ENCODE measurements at places on chromosomes 6 and 20.

DNA sequence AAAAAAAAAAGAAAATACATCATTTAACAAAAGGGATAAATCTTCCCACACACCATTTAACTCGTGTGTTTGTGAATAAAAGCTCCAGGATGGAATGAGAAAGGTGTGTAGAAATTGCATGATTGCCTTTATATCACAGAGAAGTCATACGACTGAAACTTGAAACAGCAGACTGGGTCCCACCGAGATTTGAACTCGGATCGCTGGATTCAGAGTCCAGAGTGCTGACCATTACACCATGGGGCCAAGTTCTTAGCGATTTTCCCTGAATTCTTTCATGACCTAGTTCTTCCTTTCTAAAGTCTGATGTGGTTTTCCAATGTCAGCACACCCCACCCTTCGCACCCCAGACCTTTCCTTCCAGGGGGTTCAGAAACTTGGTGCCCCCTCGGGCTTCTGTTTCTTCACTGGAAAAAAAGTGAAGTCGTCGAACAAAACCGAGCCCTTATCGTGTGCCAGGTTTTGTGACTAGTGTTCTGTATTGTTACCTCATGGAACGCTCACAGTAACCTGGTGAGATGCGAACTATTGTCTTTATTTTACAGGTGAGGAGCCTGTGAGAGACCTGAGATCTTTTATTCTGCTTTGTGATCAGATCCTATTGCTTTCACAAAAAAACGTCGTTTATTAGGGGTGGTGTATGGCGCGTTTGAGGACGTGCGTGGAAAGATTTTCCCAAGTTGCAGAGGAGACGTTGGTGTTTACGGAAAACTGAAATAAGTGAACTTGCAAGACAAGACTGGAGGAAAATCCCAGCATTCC, 120.8 kb downstream of the OR2B2 start:
- H3K27ac ChIP-seq, result no peak overlapping the region
- no peaks in the 10 kb centered on the region for H3K27me3 ChIP-seq
- H3K4me1 ChIP-seq, result no peaks in the 10 kb centered on the region
- H3K4me3 ChIP-seq, result peak overlapping the region; percentile 65
- no peaks in the 10 kb centered on the region for H3K36me3 ChIP-seq

GRCh38 chr6:89669002-89669401, 30.5 kb upstream of the LYRM2 start:
- H3K36me3 ChIP-seq, result peaks cover 88% of the 10 kb centered on the region
- peaks cover 15% of the 10 kb centered on the region for H3K4me1 ChIP-seq
- no peak for DNase-seq
- no peak overlapping the region for H3K27ac ChIP-seq
- no peak overlapping the region for H3K4me3 ChIP-seq
- no peaks in the 10 kb centered on the region for H3K27me3 ChIP-seq

GRCh38 chr20:46022411-46023147, 6.4 kb upstream of the SLC12A5 start:
- H3K36me3 ChIP-seq, result no peaks in the 10 kb centered on the region
- H3K4me1 ChIP-seq, result peaks cover 13% of the 10 kb centered on the region
- H3K27me3 ChIP-seq, result peaks cover 9% of the 10 kb centered on the region
- no peak overlapping the region for H3K27ac ChIP-seq

GRCh38 chr6:1840491-1841121, 230.9 kb downstream of the FOXC1 start:
- peak overlapping the region; percentile 18 for H3K27ac ChIP-seq
- H3K4me1 ChIP-seq, result peaks cover 9% of the 10 kb centered on the region
- no peaks in the 10 kb centered on the region for H3K27me3 ChIP-seq
- no peaks in the 10 kb centered on the region for H3K36me3 ChIP-seq
- H3K4me3 ChIP-seq, result no peak overlapping the region
- no peak for DNase-seq

- H3K27ac ChIP-seq, result no peak overlapping the region
- no peak for DNase-seq
- no peaks in the 10 kb centered on the region for H3K4me1 ChIP-seq
- no peaks in the 10 kb centered on the region for H3K36me3 ChIP-seq
- no peaks in the 10 kb centered on the region for H3K27me3 ChIP-seq
- H3K4me3 ChIP-seq, result no peak overlapping the region
Observed at GRCh38 chr6:168860987-168861386, 392.7 kb downstream of the THBS2 start.

- no peak for DNase-seq
- no peaks in the 10 kb centered on the region for H3K27me3 ChIP-seq
- H3K36me3 ChIP-seq, result no peaks in the 10 kb centered on the region
- no peak overlapping the region for H3K27ac ChIP-seq
- H3K4me1 ChIP-seq, result no peaks in the 10 kb centered on the region
- H3K4me3 ChIP-seq, result no peak overlapping the region
Observed at GRCh38 chr20:52349806-52350205, 158.2 kb upstream of the ZFP64 start.

- no peaks in the 10 kb centered on the region for H3K27me3 ChIP-seq
- H3K36me3 ChIP-seq, result no peaks in the 10 kb centered on the region
- no peak overlapping the region for H3K27ac ChIP-seq
- DNase-seq, result no peak
- no peak overlapping the region for H3K4me3 ChIP-seq
Observed at GRCh38 chr6:69848552-69848951, 17.8 kb upstream of the COL19A1 start.

DNA sequence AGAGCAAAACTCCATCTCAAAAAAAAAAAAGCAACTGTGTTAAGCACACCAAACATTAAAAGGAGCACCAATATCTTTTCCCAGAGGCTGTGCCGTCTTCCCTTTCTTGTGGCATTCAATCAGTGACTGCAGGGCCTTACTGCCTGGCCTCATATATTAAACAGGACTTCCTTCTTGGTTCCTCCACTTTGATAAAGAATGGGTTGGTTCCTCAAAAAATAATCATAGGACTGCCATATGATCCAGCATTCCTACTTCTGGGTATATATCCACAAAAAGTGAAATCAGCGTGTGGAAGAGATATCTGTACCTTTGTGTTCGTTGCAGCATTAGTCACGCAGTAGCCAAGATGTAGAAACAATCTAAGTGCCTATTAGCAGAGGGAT, 40.3 kb upstream of the GFOD1 start:
- H3K4me3 ChIP-seq, result no peak overlapping the region
- peaks cover 34% of the 10 kb centered on the region for H3K4me1 ChIP-seq
- H3K27ac ChIP-seq, result peak overlapping the region; percentile 77
- DNase-seq, result no peak
- no peaks in the 10 kb centered on the region for H3K36me3 ChIP-seq
- no peaks in the 10 kb centered on the region for H3K27me3 ChIP-seq

GRCh38 chr6:7215131-7215530, 97.9 kb downstream of the SSR1 start:
- no peak overlapping the region for H3K4me3 ChIP-seq
- peaks cover 51% of the 10 kb centered on the region for H3K36me3 ChIP-seq
- H3K27me3 ChIP-seq, result no peaks in the 10 kb centered on the region
- H3K27ac ChIP-seq, result no peak overlapping the region
- H3K4me1 ChIP-seq, result peaks cover 40% of the 10 kb centered on the region

DNA sequence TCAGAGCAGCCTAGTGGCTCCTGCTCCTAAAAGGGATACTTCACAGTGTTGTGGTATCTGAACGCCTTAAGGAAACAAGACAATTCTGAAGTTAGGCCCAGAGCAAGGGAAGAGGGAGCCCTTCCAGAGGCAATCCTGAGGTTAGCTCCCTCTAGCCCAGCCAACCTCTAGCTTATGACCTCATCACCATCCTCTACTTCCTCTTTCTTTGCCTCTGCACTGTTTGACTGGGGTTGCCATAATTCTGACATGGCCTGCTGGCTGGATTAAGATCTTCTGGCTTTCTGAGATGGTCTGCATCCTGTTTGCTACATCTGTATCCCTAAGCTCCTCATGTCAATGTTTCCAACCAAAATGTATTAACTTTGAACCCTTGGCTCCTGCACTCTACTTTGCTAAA, 23.3 kb upstream of the BMP2 start:
- peaks cover 3% of the 10 kb centered on the region for H3K4me1 ChIP-seq
- no peaks in the 10 kb centered on the region for H3K36me3 ChIP-seq
- H3K27ac ChIP-seq, result no peak overlapping the region
- no peak overlapping the region for H3K4me3 ChIP-seq
- DNase-seq, result no peak
- H3K27me3 ChIP-seq, result no peaks in the 10 kb centered on the region

DNA sequence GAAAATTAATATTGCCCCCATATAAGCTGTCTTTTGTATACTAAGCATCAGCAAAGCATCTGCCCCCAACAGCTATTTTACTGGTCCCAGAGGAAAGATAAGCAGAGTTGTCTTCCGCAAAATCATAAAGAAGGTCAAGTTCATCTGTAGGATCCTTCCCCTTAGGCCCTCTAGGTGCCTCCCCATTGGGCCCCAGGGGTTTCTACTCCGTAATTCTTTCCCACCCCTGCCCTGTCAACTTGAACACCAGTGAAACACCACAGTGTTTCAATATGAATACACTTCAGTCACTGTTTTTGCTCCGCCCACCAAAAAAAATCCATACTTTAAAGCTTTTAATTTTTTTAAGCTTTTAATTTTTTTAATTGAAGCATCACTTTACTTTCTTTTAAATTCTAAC, 159.2 kb downstream of the ATXN1 start:
- H3K36me3 ChIP-seq, result peaks cover 2% of the 10 kb centered on the region
- no peaks in the 10 kb centered on the region for H3K27me3 ChIP-seq
- H3K27ac ChIP-seq, result no peak overlapping the region
- H3K4me3 ChIP-seq, result no peak overlapping the region

GRCh38 chr20:52493171-52493721, 301.7 kb upstream of the ZFP64 start:
- no peak overlapping the region for H3K27ac ChIP-seq
- DNase-seq, result no peak
- H3K36me3 ChIP-seq, result no peaks in the 10 kb centered on the region
- no peaks in the 10 kb centered on the region for H3K27me3 ChIP-seq

GRCh38 chr20:47789081-47789763, 3.9 kb upstream of the SULF2 start:
- H3K36me3 ChIP-seq, result no peaks in the 10 kb centered on the region
- H3K4me3 ChIP-seq, result no peak overlapping the region
- no peaks in the 10 kb centered on the region for H3K27me3 ChIP-seq
- H3K4me1 ChIP-seq, result peaks cover 10% of the 10 kb centered on the region
- H3K27ac ChIP-seq, result no peak overlapping the region
- peak; percentile 13 for DNase-seq

DNA sequence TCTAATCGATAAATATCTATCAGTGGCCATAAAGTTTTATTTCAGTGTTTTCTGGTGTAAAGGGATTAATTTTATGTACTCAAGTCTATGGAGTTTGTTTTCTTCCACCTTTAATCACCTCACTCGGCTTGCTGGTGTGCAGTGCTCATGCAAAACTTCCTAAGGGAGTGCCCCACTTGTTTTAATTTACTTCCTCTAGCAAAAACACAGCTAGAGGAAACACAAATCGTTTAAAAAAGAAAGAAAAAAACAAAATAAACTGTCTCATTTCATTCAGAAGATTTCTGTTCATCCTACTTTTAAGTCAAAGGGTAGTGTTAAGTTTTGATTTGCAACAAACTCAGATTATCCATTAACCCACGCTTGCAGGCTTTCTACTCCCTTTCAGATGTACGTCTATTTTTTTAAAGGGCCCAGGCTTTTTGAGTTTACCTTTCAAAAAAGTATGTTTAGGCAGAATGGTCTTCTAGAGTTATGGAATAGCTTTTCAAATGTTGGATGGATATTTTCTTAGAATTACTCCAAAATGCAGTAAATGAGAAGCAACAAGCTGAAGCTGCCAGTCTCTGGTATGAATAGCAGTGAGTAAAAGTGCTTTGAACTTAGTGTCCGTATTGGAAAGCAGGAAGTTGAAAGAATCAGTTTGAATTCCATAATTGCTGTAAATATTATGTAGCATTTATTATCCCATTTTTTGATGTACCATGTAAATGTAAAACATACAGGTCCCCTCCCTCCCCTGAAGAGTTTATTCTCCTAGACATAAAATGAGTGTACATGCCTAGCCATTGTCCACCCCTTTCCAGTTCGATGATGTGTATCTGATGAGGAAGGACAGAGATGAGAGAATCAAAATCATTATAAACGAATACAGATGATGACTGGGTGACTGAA, 113.3 kb downstream of the SLC16A10 start:
- no peaks in the 10 kb centered on the region for H3K36me3 ChIP-seq
- no peak overlapping the region for H3K27ac ChIP-seq
- no peaks in the 10 kb centered on the region for H3K27me3 ChIP-seq
- no peak for DNase-seq
- no peak overlapping the region for H3K4me3 ChIP-seq

- H3K4me3 ChIP-seq, result no peak overlapping the region
- H3K4me1 ChIP-seq, result peaks cover 14% of the 10 kb centered on the region
- H3K27ac ChIP-seq, result no peak overlapping the region
- H3K27me3 ChIP-seq, result no peaks in the 10 kb centered on the region
Observed at GRCh38 chr20:50322703-50323131, 132.1 kb downstream of the CEBPB start.

DNA sequence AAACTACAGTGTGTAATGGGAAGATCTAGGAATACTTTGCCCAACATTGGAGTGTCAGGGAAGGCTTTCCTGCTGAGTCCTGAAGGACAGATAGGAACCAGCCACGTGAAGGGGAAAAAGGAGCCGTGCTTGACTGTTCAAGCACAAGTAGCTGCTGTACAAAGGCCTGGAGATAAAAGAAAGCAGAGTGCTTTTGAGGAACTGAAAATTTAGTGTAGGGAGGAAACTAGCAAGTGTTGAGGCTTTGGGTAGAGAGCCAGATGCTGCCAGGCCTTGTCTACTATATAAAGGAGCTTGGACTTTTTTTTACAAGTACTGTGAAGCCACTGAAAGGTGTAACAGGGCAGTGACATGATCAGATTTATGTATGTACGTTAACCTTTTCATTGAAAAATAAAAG, 39.0 kb downstream of the DSE start:
- DNase-seq, result no peak
- peaks cover 51% of the 10 kb centered on the region for H3K4me1 ChIP-seq
- H3K36me3 ChIP-seq, result no peaks in the 10 kb centered on the region

- no peak overlapping the region for H3K4me3 ChIP-seq
- H3K27me3 ChIP-seq, result no peaks in the 10 kb centered on the region
- no peaks in the 10 kb centered on the region for H3K36me3 ChIP-seq
Observed at GRCh38 chr20:59182401-59183044, 18.9 kb downstream of the ZNF831 start.

DNA sequence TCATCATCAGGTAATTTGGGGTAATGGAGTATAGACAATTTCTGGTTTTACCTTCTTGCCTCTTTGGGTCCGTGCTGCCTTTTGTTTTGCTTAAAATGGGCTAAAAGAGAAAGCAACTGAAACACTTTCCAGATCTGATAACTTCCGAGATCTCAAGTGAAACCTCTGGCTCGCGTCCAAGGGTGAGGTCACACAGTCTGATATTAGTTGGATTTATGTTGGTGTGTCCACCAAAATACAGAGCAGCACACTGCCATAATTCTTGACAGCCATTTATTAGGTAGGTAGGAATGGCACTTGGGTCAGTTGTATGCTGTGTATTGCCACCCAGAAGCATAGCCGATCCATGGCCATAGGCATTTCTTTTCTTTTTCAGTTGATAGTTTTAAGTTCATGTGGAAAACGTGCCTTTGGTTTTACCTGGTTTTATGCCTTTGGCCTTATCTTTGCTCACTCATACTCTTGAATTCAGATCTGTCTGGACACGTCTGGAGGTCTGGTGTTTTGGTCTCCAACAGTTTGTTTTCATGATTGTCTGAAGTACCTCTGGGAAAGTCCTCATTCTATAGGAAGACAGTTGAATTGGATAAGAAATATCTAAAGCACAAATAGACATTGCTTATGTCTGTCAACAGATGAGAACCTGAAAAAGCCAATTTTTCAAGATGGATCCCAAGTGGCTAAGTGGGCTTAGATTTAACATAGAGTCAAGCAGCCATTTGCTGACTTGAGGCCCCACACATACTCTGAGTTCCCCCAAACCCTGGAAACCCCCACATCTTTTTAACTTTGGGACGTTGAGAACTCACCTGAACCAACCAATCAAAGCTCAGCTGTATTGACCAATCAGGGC, 320.8 kb downstream of the SOX4 start:
- H3K27ac ChIP-seq, result no peak overlapping the region
- no peaks in the 10 kb centered on the region for H3K36me3 ChIP-seq
- peak overlapping the region; percentile 11 for H3K4me3 ChIP-seq
- peak; percentile 65 for DNase-seq
